ENCODE measurements at places on chromosomes 2 and 18.

DNA sequence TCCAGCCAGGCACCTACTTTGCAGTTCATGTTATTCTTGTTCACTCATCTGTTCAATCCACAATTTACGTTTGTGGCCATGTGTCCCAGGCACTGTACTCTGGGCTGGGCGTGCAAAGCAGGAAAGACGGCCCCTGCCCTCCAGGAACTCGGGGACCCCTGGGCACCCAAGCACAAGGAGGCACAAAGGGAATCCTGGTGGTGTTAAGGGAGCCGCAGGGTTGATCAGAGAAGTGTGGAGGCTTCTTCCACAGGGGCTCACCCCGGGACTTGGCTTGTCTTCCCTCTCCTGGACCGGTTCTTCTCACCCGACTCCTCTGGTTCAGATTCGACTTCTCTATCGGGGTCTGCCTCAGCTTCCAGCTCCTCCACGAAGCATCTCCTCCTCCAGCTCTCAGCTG lies 230.5 kb downstream of the BCL2 start:
- DNase-seq, result no peak

- DNase-seq, result no peak
Observed at GRCh38 chr2:8574196-8575037, 107.4 kb upstream of the ID2 start.

- no peak for DNase-seq
Observed at GRCh38 chr18:72409903-72410302, 134.2 kb downstream of the CBLN2 start.

- no peak for DNase-seq
Observed at GRCh38 chr2:135874777-135875365, 1.4 kb downstream of the MCM6 start.

DNA sequence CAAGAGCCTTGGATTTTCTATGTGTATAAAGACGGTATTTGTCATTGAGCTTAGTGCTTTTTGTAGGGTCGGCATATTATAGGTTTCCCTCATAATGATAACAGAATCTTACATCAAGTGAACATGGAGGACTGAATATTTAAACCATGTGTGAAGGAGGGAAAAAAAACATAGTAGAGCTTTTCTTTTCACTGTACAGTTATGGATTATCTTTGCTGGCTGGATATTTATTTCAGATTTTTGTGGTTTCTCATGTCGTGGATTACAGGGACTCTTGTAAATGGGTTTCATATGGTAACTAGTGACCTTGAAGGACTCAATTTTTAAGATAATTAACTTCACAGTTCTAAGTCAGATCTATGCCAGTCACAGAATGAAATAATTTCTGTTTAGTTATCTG lies 330.2 kb upstream of the NRP2 start:
- DNase-seq, result no peak

- no peak for DNase-seq
Observed at GRCh38 chr2:10228611-10229365, 73.9 kb upstream of the HPCAL1 start.

GRCh38 chr2:69572641-69573040 lies 70.9 kb downstream of the AAK1 start:
- no peak for DNase-seq

GRCh38 chr2:88053296-88053695 lies 2.3 kb downstream of the KRCC1 start:
- DNase-seq, result no peak

GRCh38 chr2:108184419-108184818 lies 55.3 kb upstream of the SULT1C3 start:
- DNase-seq, result peak; percentile 36

DNA sequence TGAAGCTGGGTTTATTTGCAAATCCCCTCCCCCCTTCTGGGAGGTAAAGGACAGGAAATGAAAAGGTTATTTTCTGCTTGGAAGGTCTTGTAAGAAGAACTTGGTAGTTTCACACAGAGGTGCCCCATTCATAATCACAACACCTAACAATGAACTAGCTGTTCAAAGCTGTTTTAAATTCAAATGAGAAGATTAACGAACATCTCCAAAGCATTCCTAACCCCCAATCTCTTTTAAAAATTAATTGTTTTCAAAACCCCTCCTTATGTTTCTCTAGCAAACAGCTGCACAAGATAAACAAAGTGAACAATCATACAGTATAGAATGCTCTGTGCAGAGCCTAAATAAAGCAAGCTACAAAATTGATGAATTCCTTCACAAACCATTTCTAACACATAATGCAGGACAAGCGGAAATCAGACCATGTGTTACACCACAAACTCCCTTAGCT lies 271.4 kb downstream of the SATB2 start:
- no peak for DNase-seq

DNA sequence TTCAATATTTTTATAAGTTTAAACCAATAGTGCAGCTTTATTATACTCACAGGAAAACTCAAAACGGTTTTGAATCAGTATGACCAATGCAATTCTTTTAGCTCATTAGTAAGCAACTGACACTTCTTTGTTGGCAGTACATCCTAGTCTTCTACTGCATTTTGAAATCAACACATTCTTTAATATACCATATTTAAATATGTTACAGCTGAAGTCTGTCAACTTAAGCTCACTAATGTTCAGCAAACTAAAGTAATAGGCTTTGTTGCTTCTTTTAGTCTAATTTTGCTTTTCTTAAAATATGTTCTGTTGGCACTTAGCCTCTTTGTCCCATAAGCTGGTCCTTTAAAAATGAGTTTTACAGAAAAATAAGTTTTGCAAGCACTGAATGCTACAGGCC lies 55.4 kb upstream of the CCBE1 start:
- DNase-seq, result no peak

DNA sequence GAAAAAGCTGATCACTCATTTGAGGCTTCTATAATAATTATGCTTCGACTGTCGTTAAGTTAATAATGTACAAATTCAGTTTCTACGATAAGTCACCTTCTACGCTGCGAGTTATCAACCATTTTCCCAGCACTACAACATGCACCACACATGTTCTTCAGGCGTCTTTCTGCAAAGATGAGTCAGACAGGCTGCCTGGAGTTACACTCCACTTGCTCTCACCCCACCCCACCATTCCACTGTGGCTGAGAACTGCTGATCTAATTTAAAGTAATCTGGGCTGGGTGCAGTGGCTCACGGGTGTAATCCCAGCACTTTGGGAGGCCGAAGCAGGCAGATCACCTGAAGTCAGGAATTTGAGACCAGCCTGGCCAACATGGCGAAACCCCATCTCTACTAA lies 218.6 kb downstream of the DYM start:
- DNase-seq, result no peak

- DNase-seq, result no peak
Observed at GRCh38 chr18:74652392-74652988, 54.8 kb downstream of the ZNF407 start.

GRCh38 chr18:36424741-36425142 lies 127.2 kb downstream of the FHOD3 start:
- no peak for DNase-seq

- no peak for DNase-seq
Observed at GRCh38 chr2:158994920-158995676, 26.7 kb downstream of the TANC1 start.

- no peak for DNase-seq
Observed at GRCh38 chr2:7619203-7619970, 702.2 kb downstream of the RNF144A start.

DNA sequence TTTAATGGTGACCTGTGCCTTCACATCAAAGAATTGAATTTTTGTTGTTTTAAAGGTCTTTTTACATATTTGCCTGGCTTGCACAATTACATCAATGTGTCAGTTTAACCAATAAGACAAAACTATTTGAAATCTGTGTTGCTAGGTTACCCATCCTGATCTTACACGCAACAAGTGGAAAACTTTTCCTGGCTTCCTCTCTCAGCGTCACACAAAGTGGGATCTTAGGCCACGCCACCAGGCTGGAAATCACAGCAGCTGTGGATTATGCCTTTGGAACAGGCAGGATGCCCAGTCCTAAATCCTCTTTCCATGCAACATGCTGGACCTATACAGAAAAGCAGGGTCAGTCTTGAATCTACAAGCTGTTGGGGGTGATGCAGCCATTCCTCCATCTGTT lies 298.2 kb upstream of the HNRNPA3 start:
- no peak for DNase-seq

- DNase-seq, result no peak
Observed at GRCh38 chr18:58243401-58243800, 199.4 kb downstream of the NEDD4L start.

- DNase-seq, result no peak
Observed at GRCh38 chr2:43370146-43370545, 143.7 kb upstream of the ZFP36L2 start.

DNA sequence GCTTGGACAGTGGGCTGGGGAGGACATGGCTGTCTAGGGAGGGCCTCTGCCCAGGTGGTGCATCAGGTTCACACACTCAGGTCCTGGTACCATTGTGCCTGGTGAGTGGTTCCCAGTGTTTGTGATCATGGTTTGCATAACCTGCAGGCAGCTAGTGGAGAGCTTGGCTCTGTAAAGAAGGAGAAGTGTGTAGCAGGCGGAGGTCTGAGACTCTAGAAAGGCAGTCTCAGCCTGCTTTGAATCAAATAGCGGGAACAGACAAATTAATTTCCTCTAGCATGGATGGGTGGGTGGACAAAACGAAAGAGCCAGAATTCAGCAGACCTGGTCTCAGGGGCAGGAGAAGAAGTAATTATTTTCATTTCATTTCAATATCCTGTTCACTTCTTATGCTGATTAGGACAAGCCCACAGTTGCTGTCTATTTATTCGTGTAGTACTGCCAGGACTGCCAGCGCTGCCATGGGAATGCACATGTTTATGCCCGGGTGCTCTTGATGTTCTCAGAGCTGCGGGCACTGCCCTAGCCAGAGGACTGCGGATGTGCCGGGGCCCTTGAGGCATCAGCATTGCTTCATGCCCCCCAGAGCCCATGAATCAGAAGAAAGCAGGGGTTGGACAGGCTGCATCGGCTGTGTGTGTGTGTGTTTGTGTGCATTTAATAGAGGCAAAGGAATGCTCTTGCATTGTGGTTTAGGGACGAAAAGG lies 45.4 kb upstream of the DLX2 start:
- DNase-seq, result no peak

DNA sequence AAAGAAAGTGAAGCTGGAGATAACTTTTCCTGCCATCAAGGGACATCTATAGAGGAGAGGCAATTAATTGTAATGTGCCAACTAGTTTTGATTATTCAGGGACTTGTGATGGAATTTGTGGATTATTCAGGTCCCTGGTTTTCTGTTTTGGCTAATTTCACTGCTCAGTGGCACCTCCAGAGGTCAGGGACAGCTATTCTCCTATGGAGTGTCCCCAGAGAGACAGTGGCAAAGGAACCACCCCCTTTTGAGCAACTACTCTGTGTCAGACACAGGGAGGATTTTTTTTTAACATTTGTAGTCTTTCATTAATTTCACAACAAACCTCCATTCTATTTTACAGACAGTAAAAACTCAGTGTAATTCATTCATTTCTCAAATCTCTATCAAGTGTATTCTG lies 206.0 kb upstream of the SPRED2 start:
- peak; percentile 9 for DNase-seq

- DNase-seq, result no peak
Observed at GRCh38 chr2:236888794-236889780, 196.6 kb upstream of the COPS8 start.

- no peak for DNase-seq
Observed at GRCh38 chr2:121429119-121429903, 101.4 kb upstream of the RNU4ATAC start.

GRCh38 chr2:41544709-41545108 lies 503.1 kb upstream of the PKDCC start:
- no peak for DNase-seq

DNA sequence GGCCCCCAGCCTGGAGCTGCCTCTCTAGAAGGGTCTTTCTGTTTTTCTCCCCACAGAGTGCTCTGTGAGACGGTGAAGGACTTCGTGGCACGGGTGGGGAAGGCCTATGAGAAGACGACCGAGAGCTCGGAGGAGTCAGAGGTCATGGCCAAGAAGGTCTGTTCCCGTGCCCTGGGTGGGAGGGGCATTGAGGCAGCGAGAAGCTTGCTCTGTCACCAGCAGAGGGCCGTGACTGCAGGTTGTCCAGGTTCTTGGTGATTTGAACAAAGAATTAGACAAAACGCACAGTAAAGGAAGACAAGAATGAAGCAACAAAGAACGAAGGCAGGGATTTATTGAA lies 93.9 kb downstream of the DGKD start:
- DNase-seq, result peak; percentile 45

DNA sequence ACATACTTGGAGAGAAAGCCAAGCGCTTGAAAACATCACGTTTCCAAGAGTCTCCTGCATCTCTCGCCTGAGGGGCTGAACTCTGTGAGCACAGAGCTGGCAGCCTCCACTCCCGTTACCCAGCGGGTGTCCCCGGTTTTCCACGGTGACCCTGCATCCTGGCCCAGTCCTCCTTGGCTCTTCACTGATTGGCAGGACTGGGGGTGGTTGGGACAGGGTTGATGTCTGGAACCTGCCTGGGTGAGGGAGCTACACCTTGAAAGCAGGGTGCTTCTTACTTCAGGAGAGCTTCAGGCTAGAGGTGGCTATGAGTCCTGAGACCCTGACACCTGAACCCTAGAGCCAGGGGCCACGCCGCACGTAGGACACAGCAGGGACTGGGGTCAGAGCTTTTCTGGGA lies 234.1 kb downstream of the DYSF start:
- no peak for DNase-seq

GRCh38 chr2:40470822-40471813 lies 19.2 kb upstream of the SLC8A1 start:
- DNase-seq, result no peak

- DNase-seq, result no peak
Observed at GRCh38 chr2:99725820-99726219, 236.0 kb upstream of the REV1 start.

GRCh38 chr2:3242747-3243369 lies 134.8 kb downstream of the EIPR1 start:
- DNase-seq, result no peak

All from NCI-H460 (cell line).